Activated gamma-delta T cell treated with anti-CD3 and anti-CD28 coated beads, Interleukin-2, amount 50 U/mL, for 16 hours (primary cell): ENCODE measurements at places on chromosomes 6 and 20.

- no peak for DNase-seq
These were observed 164.9 kb downstream of the CENPW start for GRCh38 chr6:126504792-126505191.

DNA sequence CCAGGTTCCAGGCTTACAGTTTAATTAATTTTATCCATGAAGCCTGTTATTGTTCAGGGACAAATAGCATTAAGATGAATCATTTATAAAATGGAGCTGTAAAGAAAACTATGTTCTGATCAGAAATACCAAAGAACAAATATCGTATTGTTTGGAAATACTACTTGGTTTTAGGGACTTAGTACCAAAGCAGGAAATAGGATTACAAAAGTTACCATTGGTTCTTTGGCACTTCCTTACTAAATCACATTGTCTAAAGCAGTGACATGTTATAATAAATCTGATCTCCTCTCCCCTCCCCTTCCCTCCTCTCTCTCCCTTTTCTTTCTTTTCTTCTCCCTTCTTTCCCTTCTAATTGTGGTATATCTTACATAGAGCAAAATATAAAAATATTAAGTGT, 29.6 kb downstream of the CRYBG1 start:
- DNase-seq, result no peak

DNA sequence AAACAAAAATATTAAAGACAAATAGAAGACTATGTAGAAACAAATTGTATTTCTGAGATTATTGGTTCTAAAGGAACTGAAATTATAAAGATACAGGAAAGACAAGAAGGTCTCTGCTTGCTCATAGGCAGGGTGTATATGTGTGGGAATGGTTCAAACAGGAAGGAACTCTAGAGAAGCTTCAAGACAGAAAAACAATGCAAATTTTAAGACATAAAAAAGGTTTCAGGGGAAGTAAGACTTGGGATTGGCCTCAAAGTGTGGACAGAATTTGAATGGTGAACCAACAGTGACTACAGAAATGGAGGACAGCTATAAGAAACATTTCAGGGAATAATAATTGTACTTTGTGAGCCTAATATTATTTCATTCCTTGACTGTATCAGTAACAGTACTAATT, 50.3 kb downstream of the OR2B2 start:
- no peak for DNase-seq

DNA sequence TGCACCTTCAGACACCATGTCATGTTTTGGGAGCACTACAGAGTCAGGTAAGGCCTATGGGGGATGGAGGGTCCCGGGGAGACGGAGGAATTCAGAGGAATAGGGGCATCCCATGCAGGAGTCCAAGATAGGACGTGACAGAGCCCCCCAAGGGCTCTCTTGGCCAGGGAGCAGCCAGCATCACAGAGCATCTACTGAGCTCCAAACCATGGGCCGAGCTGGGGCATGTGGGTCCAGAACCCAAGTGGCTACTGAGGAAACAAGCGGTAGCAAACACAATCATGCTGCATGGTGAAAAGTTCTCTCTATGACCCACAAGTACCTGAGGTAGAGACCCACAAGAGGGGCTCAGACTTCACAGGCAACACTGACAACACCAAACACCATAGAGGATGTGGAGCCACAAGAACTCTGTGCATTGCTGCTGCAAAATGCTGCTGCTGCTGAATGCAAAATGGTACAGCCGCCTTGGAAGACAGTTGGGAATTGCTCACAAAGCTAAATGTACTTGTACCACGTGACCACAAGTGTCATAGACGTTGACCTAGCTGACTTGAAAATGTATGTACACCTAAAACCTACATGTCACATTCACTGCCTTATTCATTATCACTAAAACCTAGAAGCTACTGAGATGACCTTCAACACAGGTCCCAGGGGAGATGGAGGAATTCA, 33.4 kb upstream of the MAS1L start:
- DNase-seq, result no peak

DNA sequence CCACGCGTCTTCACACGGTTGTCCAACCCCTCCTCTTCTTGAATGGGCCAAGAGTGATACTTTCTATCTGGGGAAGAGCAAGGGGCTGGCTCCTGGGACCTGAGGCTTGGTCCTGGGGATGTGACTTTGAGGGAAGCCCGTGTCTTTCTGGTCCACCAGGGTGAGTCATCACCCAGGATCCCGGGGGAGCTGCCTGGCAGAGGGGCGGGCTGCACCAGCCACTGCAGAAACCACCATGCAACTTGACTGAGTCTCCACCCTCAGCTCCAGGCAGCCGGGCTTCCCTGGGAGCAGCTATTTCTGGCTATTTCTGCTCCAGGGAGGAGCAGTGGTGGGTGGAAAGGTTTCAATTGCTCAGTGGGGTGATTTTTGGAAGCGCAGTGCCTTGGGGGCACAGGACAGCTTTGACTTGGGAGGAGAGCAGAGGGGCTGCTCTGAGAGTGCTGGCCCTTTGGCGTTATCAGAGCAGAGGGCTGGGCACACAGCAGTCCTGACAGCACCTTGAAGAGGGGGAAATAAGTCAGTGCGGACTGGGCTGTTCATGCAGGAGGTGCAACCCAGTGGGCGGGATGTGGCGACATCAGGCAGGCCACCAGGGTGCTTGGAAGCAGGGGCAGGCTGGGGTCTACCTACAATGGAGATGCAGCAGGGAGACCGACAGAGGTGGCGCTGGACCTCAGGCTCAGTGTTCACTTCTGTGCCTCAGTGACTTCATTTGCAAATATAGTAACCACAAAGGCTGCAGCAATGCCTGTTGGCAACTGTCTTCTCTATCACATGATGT, 45.1 kb upstream of the FAM83D start:
- DNase-seq, result no peak

DNA sequence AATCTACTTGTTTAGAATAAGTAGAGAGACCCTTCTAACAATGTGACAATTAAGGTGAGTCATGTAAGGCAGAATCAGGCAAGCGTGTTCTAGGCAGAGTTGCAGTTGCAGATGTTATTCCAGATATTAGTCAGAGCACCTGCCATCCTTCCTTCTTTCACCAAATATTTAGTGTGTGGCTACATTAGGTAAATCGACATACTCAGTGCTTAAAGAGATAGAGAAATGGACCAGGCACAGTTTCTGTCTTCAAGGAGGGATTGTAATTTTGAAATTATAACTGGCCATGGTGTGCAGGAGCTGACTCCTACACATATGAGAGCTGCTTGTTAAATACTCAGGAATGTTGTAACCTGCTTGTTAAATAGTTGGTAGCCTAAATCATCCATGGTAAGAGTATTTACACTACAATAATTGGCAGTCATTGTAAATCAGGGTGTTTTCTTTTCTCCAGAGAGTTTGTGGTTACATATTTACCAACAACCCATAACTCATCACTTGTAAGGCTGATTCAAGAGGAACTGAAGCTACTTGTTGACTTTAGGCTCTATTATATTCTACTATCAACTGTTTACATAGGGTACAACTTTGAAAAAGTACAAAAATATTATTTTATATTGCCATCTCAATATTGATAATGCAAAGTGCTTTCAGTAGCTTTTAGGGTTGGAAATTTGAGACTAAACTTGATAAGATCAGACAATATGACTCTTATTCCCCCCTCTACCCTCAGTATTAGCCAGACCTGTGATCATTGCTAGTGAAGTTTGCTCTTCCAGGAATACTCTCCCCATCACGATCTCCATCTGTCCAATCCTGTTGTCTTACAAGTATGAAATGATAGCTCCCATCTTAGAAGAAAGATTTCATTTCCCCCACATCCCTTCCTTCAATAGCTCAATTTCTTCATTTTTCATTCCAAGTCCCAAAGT, 607.1 kb downstream of the COL12A1 start:
- no peak for DNase-seq

GRCh38 chr6:129498541-129498940, 211.4 kb downstream of the ARHGAP18 start:
- DNase-seq, result no peak

- DNase-seq, result no peak
These were observed 20.1 kb downstream of the NT5E start for GRCh38 chr6:85470023-85470410.

DNA sequence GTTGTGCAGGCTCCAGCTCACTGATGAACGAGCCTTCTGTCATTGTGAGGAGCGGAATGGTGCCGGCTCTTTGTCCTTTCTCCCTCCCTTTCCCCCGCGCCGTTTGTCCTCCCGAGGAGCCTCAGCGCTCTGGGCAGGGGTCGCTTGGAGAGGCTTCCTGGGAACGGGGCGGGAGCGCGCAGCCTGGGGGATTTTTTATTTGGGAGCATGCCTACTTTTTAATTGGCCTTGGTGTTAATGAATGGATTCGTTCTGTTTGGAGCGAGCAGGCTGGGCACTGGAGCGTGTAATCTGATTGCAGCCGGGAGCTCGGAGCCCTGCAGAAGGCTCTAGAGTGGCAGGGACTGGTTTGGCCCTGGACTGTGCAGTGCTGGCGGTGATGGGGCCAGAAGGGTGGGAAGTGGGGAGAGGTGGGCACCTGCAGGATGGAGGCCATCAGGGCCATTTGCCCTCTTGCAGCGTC, 118.8 kb downstream of the CDH4 start:
- no peak for DNase-seq

DNA sequence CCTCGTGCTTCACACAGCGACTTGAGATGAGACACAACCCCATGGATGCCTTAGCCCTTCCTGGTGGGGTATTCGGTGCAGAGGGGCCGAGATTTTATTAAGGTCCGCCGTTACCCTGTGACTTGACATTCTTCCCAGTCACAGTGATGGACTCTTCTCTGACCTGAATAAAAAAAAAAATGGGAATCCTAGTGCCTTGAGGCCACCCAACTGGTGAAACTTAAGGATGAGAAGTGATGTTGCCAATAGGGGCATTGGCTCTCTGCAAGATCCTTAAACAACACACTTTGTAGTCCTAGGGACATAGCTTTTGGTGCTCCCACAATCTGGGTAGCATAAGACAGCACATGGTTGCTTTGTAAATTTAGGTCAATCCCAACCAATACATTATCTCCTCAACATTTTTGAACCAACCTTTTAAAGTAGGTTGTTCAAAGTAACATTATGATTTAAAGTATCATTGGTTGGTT, 814 bp upstream of the ADNP start:
- DNase-seq, result no peak

DNA sequence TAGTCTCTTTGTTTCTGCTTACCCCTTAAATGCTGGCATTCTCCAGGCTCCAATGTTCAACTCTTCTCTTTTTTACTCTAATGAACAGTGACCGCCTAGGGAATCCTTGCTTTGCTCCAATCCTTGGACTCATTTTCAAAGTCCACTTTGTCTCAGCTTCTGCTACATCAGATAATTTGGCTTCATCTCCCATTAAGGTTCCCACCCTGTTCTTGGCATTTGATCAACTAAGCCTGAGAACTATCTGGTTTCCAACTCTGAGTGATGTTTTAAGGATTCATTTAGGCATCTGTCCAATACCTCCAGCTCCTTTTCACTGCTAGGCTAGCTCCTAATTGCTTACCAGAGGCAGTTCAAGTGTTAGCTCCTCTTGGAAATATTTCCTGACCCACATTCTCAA, 64.9 kb downstream of the ME1 start:
- no peak for DNase-seq

GRCh38 chr20:1875183-1875554, 20.0 kb upstream of the SIRPA start:
- DNase-seq, result no peak
